Suppressor macrophage (primary cell): ENCODE measurements at places on chromosomes 16 and 17.

DNA sequence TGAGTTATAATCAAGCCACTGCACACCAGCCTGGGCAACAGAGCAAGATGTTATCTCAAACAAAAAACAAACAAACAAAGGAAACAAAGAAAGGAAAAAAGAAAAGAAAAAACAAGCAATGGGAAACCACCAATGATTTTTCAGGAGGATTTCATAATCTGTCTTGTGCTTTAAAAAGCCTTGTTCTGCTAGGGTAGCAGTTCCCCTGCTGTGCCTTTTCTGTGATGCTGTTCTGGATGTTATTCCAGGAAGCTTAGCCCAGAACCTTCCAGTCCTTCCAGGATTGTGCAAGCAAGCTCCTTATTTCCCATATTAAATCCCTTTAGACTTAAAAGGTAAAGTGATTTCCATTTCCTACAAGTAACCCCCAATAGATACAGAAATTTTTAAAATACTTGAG is 171.1 kb downstream of the ABCC12 start:
- no peak for DNase-seq

DNA sequence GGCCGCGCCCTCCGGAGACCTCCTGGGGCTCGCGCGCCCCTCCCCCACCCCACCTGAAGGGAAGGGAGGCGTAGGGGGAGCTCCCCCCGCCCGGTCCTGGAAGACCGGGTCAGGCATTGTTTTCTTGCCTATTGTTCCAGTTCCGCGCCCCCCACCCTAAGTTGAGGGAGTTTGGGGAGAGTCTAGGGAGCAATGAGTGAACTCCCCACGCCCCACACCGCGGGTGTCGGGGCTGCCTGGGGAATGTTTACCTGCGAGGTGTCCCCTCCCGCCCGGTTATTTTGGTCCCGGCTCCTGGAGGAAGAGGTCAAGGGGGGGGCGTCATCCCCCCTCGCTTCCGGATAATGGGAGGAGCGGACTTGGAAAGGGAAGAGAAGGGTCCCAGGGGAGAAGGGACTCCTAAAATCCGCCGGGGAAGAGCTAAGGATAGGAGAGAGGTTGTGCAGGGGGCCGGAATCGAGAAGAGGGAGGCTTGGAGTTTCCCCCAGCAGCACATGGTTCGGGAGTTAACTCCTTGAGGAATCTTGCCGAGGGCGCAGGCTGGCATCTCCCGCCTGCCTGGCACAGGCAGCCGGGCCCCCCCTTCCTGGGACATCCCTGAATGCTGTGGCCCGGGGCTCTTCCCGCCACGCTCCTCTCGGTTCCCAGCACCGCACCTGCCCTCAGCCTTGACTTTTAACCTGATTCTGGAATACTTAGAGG is 881 bp downstream of the MLLT6 start:
- no peak for DNase-seq

DNA sequence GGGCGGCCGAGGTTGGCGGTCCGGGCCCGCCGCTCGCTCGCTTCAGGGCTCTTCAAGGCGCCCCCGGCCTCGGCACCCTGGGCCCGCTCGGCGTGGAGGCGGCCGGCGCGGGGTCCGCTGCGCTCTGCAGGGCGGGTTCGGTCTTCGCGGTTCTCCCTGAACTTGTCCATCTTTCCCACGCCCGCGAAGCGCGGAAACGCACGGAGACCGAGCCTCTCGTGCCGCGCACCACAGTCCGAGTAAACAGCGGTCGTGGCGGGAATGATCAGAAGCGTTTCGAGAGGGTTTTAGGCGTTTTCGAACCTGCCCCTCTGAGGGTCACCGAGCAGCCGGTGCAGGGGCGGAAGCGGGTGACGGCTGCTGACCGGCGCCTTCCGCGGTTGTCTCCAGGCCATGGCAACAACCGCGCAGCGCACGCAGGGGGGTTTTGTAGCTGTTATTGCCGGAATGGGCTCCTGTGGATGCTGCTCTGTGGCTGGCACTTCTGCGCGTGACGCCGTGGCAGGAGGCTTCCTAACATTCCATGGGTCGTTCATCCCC is 414 bp downstream of the NARF start:
- peak; percentile 51 for DNase-seq

DNA sequence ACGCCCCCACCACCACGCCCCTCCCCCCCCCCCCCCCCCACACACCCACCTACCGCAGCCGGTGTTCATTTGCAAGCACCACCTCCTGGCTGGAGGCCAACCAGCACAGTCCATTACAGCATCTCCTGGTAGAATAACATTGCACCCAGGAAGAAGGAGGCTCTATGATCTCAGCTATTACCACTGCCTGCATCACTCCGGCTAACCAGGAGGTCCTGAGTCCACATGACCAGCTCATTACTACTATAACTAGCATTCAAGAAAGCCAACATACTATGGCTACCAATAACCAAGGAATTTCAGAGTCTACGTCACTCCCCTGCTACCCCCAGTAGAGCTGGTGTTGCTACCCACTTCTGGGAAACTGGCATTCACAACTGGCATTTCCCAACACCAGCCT is 81.1 kb upstream of the ALOX12 start:
- no peak for DNase-seq

DNA sequence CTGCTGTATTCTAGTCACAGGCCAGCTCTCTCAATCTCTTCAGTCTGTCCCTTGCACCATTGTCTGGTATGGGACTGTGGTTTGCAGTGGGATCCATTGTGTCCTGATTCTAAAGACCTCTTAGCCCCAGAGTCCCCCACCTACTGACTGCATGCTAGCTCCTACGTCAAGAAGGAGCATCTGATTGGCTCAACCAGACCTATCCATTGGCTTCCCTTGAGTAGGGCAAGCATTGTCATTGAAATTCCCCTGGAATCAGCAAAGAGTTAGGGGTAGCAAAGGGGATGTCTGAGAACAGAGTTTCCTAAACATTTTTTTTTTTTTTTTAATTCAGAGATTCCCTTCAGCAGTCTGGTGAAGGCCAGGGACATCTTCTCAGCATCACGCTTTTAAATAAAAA is 175.3 kb upstream of the MPHOSPH6 start:
- no peak for DNase-seq

DNA sequence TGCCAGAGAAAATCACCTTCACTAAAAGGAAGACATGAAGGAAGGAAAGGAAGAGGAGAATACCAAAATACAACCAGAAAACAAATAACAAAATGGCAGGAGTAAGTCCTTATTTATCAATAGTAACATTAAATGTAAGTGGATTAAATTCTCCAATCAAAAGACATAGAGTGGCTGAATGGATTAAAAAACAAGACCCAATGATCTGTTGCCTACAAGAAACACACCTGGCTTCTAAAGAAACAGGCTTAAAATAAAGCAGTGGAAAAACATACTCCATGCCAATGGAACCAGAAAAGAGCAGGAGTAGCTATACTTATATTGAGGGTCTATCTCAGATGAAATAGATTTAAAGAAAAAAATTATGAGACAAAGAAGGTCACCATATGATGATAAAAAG is 86.4 kb upstream of the METRNL start:
- DNase-seq: no peak

- DNase-seq: peak; percentile 22
These were observed 7.2 kb downstream of the EFCAB5 start for GRCh38 chr17:29948448-29949215.

GRCh38 chr17:7403727-7403976 is 245 bp downstream of the TMEM256 start:
- DNase-seq: no peak

DNA sequence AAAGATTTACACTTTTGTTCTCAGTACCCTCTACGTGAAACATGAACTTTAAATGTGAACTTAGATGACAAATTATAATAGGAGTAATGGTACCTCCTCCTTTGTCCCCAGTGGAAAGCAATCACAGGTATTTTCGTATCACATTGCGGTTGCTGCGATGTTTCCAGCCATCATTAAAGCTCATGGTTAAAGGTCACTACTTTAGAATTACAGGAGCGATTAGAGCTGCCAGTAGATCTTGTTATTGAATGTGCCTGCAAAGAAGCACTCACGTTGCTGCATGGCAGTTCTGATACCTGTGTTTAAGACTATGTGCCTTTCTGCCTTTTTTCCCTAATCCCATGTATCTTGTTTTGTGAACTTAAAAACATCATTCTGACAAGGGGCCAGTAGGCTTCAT is 301.0 kb downstream of the CPPED1 start:
- DNase-seq: no peak

GRCh38 chr16:2015947-2016208 is 3.7 kb upstream of the NPW start:
- no peak for DNase-seq

- peak; percentile 21 for DNase-seq
These were observed 40.8 kb downstream of the MRM1 start for GRCh38 chr17:36641877-36642845.

- DNase-seq: peak; percentile 69
These were observed 335 bp downstream of the TMEM11 start for GRCh38 chr17:21213638-21214014.

DNA sequence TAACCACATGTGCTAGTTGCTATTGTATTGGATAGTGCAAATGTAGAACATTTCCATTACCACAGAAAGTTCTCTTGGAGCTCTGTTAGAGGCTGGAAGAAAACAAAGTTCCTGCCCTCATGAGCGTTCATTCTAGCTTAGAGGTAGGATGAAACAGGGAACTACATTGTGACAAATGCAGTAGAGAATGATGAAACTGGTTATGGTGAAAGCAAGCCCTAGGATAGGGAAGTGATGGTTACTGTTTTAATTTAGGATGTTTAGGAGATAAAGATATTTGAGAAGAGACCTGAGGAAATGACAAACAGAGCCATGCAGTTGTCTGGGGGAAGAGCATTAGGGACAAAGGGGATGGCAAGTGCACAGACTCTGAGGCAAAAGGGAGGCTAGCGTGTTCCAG is 50.7 kb downstream of the AATF start:
- peak; percentile 38 for DNase-seq

- peak; percentile 25 for DNase-seq
These were observed 2.1 kb upstream of the ZNF267 start for GRCh38 chr16:31871510-31871909.

DNA sequence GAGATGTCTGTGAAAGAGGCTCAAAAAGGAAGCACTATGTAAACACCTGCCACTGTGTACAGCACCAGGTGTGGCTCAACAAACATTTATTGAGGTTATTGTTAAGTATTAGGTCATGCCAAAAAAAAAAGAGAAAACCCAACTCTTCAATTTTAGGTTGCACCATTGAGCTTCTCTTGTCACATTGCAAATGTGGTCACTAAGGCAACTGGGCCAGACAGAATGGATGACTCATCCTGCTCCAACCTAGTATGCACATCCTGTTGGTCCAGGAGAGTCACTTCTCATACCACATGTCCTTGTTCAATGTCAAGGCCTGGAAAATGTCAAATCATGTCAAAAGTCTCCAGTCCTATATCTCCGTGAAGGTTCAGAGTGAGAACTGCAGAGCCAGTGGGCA is 25.0 kb downstream of the HOXB1 start:
- DNase-seq: peak; percentile 45

GRCh38 chr17:2024572-2025219 is 438 bp downstream of the RTN4RL1 start:
- DNase-seq: no peak

GRCh38 chr16:85611444-85612190 is 1.5 kb upstream of the GSE1 start:
- peak; percentile 89 for DNase-seq

DNA sequence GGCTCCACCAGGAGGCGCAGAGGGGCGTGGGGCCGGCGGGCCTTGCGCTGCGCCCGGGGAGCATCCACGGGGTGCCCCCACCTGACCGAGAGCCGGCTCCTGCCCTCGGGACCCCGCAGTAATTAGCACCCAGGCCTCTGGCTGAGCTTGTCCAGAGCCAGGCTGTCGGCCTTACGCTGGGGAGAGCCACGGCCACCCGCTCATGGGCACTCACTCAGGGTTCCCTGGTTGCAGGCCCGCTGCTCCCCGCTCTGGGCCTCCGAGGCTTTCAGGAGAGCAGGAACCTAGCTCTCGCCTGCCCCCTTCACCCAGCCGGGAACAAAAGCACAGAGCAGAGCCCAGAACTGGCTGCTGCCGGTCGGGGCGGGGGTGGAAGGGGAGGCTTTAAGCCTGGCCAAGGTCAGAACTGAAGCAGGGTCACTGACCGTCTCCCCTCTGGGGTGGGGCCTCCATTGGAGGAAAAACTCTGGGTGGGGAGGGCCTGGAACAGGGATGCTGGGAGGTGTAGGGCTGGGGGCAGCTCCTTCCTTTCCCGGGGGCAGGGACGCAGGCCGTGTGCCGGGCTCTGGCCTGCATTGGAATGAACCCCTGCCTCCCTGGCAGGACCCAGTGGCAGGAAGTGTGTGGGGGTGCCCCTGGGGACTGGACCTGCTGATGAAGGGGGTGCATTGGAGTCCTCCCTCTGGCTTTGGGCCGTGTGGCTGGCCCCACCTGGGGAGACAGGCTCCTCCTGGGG is 12.3 kb downstream of the GLIS2 start:
- DNase-seq: peak; percentile 85

DNA sequence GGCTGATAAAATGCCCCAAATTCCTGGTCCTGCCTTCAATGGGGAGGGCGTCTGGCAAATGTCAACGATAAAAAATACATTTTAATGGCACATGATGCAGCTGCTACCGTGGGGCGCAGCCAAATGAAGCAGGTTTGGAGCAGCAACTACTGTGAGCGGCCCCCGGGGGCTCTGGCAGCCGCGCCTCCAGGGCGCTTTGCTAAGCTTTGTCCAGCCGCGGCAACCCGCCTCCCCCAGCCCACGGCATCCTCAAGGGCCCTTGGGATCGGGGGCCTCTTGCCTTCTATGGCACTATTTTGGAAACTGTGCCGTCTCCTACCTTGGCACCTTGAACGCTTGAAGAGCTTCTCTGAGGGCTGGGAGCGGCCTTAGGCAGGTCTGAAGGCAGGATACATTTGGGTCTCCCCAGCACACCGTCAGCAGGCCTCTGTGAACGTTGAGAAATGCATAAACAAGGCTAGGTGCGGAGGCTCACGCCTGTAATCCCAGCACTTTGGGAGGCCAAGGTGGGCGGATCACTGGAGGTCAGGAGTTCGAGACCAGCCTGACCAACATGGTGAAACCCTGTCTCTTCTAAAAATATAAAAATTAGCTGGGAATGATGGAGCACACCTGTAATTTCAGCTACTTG is 25.1 kb downstream of the TBX4 start:
- no peak for DNase-seq

DNA sequence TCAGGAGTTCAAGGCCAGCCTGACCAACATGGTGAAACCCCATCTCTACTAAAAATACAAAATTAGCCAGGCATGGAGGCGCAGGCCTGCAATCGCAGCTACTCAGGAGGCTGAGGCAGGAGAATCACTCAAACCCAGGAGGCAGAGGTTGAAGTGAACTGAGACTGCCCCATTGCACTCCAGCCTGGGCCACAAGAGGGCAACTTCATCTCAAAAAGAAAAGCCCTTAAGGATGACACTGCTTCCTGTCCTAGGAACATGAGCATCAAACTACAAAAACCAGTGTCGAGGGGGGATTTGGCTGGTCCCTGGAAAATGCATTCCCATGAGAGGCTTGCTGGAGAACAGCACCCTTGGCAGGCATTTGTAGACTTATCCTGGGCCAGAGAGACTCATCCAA is 449.5 kb upstream of the PSMD7 start:
- DNase-seq: no peak
